ENCODE measurements at places on chromosomes 16 and 17. TPM values are rescaled to one million over a fixed set of nuclear protein-coding genes. Genes with fewer than 3 reads are reported as not detected.

ALOX12 gene
- total RNA-seq = not detected

TBC1D3 gene
- not detected for total RNA-seq

- DNase-seq = no peak
Observed at GRCh38 chr17:74491626-74492025, 25.2 kb downstream of the CD300A start.

DNA sequence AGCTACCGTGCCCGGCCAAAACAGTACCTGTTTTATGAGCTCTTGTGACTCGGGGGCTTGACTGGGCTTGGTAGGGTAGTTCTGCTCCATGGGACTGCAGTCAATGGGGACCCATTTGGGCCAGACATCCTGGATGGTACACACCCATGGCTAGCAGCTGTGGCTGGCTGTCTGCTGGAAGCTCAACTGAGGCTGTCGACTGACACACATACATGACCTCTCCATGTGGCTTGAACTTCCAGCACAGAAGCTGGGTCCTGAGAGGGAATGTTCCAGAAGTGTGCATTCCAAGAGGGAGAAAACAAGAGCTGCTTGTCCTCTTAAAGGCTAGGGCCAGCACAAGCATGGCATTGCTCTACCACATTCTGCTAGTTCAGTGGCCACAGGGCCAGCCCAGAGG lies 14.9 kb upstream of the NKD1 start:
- DNase-seq = no peak

GRCh38 chr16:63442246-63442645 lies 1406.0 kb upstream of the CDH8 start:
- DNase-seq = no peak

GRCh38 chr16:3295783-3296182 lies 9.4 kb downstream of the TIGD7 start:
- DNase-seq = no peak

DNA sequence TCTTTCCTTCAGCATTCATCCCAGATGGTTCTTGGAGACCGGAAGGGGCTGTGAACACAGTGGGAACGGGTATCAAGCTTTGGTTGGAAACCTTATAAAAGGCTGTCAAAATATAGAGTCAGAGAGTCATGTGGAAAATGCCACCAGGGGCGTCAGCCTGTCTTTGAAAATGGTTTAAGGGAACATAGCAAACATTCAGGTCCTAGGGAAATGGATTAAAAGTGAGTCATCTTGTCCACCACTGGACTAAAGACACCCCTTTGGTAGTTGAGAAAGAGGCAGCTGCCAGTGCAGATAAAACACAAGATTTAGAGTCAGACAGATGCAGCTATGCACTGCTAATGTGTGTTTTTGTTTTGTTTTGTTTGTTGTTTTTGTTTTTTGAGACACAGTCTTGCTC lies 47.8 kb upstream of the BCO1 start:
- DNase-seq = no peak

DNA sequence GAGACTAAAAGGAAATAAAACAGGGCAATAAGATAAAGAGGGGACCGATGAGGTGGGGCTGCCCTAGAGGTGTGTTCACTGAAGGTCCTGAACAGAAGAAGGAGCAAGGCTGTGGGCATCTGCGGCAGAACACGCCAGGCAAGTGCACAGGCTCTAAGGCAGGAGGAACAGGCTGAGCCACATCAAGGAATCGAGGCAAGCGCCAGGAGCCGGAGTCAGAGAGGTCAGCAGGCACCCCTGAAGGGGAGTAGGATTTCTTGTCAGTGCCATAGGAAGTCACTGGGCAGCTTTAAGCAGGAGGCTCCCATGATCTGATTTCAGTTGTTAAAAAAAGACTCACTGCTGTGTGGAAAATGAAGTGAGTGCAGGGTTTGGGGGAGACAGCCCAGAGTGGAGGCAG lies 186.5 kb downstream of the KATNIP start:
- DNase-seq = no peak

- no peak for DNase-seq
Observed at GRCh38 chr17:74866198-74866835, 6.5 kb downstream of the FDXR start.

DNA sequence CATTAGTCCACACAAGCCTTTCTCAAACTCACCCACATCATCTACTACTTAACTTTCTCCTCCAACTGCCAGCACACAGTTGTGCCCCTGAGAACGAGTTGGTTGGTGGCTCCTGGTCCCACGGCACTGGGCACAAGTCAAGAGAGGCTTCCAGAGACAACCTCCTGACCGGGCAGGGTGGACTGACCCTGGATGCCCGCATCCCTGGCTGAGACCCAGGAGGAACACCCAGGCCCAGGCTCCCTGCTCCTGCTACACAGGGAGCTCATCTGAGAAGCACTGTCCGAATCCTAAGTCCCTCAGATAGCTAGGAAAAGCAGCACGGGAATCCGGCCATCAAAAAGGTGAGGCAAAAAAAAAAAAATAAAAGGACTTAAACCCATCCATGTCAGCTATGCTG lies 29.0 kb downstream of the WDR45B start:
- DNase-seq = no peak

DNA sequence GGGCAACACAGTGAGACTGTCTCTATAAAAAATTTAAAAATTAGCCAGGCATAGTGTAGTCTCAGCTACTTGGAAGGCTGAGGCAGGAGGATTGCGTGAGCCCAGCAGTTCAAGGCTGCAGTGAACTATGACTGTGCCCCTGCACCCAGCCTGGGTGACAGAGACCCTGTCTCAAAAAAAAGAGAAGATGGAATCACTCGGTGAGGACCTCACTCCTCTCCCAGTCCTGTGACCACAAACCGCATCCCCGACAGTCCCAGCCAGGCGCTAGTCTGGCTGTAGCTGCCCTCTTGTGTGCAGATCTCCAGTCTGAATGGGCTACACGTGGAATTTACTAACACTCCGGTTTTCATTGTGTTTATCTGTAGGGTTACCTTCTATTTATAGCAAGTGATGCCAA lies 11.1 kb downstream of the DEXI start:
- no peak for DNase-seq

GRCh38 chr16:30399435-30400186 lies 4.4 kb downstream of the ZNF48 start:
- DNase-seq = no peak

- no peak for DNase-seq
Observed at GRCh38 chr17:28040406-28040805, 2.1 kb upstream of the NLK start.

DNA sequence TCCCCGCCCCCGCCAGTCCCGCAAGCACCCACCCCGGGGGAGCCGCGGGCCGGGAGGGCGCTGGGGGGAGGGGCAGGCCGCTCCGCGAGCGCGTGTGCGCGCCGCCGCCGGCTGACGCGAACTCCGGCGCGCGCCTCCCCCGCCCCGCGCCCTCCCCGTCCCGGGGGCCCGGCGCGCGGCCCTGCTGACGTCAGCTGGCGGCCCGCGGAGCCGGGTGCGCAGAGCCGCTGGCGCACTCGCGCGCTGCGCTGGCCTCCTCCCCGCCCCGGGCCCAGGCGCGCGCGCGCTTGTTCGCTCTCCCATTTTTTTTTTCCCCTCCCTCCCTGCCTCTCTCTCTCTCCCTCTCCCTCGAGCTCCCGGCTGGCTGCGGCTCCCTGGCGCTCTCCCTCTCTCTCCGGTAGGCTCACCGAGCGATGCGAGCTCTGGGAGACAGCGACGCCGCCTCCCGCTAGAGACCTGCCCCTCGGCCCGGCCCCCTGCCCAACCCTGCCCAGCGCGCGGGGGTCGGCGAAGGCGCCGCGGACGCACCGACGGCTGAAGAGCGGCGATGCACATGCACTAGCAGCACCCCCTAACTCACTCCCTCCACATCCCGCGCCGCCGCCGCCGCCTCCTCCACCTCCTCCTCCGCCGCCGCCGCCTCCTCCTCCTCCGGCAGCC lies at the start of gene GNAO1:
GNAO1 (plus strand) TSS at position 334 of the 660 bp plus-strand sequence. CDS start 747 bp downstream, outside the sequence.
- DNase-seq = peak; percentile 79

MYO15B gene
- 14.0 TPM for total RNA-seq

GRCh38 chr17:14748036-14748710 lies 447.3 kb downstream of the HS3ST3B1 start:
- DNase-seq = no peak

GRCh38 chr17:75806822-75807500 lies 22.4 kb downstream of the UNK start:
- peak; percentile 70 for DNase-seq

MFSD6L gene
- total RNA-seq = not detected

DNA sequence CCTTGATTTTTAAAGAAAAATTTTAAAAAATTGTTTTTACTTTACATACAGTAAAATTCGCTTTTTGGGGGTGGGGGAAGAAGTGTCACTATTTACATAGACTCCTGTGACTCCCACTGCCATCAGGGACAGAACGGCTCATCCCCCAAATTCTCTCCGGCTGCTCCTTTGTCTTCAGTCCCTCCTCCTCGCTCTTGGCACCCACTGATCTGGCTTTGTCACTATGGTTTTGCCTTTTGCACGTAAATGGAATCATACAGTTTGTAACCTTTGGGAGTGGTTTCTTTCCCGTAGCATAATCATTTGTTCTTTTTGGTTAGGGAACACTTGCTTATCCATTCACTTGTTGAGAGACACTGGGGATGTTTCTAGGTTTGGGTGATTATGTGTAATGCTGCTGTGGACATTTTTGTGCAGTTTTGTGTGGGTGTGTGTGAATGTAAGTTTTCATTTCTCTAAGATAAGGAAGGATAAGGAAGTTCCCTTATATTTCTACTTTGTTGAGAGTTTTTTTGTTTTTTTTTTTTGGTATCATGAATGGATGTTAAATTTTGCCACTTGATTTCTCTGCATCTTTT lies 27.4 kb downstream of the RAB11FIP4 start:
- no peak for DNase-seq

DNA sequence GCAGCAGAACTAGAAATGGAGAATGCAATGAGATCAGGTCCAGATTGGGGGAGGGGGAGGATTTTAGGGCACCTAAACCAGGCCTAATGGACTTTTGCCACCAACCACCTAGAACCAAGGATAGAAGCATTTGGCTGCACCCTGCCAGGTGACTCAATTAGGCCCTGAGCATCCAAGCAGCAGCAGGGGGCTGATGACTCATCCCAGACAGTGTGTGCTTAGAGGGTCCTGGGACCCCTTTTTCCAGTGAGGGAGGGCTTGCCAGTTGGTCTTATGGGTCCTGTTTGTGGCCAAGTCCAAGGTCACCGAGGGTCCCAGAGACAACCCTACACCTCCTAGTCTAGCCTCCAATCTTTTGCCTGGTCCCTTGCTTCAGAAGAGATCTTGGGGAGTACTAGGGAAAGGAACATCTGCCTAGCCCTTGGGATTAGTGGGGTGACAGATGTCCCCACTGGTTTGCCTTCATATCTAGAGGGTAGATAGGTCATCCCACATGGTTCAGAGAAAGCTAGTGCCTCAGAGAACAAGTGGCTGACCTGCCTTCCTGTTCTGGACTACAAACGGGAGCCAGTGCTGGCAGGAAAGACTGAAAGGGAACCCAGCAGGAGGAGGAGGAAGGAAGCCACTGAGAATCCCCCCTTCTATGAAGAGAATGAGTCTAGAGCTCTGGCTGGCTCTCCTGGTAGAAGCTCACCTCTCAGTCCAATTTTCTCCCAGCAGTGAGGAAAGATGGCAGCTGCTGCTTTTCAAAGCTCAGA lies 1.6 kb upstream of the TBKBP1 start:
- no peak for DNase-seq

OR3A2 gene
- not detected for total RNA-seq

SENP3 gene
- total RNA-seq = 26.5 TPM

MYH2 gene
- not detected for total RNA-seq

GRCh38 chr16:305916-306626 lies 23.1 kb downstream of the PDIA2 start:
- DNase-seq = peak; percentile 52

CPHXL2 gene
- total RNA-seq = not detected

DNA sequence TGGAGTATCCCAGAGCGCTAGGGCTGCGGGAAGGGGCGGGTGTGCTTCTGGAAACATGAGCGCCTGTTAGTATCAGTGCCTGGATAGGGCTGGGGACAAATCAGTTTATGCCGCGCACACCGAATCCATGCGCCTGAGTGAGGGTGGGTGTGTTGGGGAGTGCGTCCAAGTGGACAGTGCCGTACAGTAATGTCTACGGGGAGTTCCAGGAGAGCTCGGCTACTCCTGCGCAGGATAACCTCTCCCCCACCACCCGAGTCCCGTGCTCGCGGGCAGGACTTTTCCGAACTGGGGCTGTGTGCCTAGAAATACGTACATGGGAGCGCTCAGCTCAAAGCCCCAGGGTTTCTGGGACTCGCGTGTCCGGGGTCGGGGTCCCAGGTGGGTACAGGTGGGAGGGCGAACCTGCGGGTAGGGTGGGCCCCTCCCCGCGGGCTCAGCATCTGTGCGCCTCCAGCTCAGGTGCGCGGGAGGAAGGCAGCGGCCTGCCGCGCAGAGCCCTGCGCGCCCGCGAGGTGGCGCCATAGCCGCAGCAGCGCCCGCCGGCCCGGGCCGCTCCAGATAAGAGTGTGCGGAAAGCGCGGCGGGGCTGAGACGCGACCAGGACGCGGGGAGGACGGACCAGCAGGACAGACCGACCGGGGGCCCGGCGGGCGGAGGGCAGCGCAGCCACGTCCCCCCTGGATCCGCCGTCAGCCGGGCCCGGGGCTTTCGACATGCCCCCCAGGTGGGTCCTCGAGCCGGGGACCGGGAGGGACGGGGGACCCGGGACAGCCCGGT lies at the start of gene HIC1:
HIC1 (plus strand) TSS at position 592 of the 780 bp plus-strand sequence. CDS start 1,588 bp downstream, outside the sequence.
- peak; percentile 78 for DNase-seq

All from heart left ventricle (tissue), 16 donors.